ENCODE measurements at places on chromosomes 5 and 9. TPM values are rescaled to one million over a fixed set of nuclear protein-coding genes. Genes with fewer than 3 reads are reported as not detected.
A peak's percentile ranks its signal among the peaks of the same experiment; 100 is the strongest.

DNA sequence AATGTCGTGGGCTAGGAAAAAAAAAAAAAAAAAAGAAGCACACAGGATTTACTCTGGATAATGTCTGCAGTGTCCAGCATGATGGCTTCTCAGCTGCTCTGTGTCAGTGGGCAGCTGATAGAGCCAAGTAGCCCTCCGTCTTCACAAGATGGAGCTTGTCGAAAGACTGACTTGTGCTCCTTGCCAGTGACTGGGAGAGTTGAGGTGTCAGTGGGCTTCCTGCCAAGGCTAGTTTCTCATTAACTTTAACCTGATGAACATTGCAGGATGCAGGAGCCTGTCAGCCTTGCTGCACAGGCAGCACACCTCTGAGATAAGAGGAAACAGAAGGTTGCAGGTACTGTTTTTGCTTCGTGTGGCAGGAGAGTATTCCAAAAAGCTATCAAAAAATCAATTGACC lies 171.4 kb upstream of the SGCD start:
- DNase-seq, result no peak

DNA sequence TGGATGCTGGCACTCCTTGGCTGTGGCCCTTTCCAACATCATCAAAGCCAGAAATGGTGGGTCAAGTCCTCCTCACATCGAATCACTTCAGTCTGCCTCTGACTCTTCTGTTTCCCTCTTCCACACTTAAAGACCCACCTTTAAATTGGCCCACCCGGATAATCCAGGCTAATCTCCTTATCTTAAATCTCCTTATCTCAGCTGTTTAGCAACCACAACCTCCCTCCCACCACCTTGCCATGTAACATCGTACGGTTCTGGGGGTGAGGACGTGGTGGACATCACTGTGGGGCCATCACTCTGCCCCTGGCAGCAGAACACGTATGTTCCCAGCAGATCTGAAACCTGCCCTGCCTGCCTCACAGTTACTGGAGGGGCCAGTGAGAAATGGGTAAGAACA lies 11.5 kb downstream of the IGFBPL1 start:
- no peak for DNase-seq

- DNase-seq, result no peak
Measured at GRCh38 chr5:39073767-39074016, 507 bp downstream of the RICTOR start.

Gene ARSK
- total RNA-seq, result 19.0 TPM

GRCh38 chr5:133697536-133698258 lies 85.4 kb upstream of the FSTL4 start:
- DNase-seq, result no peak

DNA sequence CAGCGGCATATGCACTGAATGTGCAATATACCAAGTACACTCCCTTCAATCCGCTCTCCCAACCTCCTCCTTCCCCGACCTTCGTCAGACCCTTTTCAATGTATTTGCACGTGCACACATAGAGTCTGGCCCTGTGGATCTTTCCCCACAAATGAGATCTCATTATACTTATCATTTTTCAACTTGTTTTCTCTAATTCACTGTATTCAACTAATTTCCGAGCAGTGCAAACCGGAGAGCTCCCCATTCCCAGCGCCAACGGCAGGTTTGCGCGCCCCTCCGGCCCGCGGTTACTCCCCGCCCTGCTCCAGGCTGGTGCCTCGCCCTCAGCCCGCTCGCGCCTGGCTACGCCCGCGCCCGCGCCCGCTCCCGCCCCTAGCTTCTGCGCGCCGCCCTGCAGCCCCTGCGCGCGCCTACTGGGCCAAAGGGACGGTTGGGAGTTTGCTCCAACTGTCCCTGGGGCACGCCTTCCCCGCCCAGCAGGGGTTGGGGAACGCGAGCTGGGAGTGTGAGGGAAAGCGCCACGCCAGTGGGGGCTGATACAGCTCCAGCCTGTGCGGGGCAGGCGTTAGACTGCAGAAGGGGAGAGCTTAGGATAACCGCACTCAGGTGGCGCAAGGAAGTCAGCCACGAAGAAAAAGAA lies 3.3 kb upstream of the CDC20B start:
- no peak for DNase-seq

DNA sequence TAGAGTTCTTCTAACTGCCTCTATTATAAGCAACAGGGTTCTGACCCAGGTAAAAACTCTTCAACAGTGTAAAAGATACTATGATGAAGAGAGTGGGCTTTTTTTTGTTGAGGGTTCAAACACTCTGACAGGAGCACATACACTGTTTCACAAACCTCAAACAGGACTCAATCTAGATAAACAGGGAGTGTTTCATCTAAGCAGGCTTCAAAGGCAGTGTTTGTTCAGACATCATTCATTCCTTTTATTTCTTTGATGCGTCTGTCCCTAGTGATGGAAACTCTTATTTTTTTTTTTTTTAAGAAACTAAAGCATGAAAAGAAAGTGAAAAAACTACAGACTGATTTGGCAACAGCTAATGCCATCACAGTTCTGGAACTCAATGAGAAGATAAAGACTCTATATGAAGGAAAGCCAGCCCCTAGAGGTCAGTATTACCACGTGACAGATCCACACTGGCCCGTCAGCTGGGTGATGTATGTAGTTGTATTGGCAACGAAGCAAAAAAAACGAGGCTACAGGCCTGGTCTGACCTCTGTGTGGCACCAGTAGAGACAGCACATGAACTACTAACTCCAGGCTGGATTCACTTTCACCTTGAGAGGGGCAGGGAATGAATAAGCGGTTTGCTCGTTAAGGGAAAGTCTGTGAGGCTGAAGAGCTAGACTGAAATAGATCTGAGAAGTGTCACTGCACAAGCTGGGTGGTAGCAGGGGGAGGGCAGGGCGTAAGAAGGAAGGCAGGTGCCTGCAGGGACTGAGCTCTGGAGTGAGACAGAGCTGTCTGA lies 172.2 kb downstream of the CCDC192 start:
- DNase-seq, result peak; percentile 75

- no peak for DNase-seq
Measured at GRCh38 chr5:153404747-153405146, 85.7 kb upstream of the GRIA1 start.

- DNase-seq, result no peak
Measured at GRCh38 chr5:158789441-158789840, 310.3 kb downstream of the EBF1 start.

DNA sequence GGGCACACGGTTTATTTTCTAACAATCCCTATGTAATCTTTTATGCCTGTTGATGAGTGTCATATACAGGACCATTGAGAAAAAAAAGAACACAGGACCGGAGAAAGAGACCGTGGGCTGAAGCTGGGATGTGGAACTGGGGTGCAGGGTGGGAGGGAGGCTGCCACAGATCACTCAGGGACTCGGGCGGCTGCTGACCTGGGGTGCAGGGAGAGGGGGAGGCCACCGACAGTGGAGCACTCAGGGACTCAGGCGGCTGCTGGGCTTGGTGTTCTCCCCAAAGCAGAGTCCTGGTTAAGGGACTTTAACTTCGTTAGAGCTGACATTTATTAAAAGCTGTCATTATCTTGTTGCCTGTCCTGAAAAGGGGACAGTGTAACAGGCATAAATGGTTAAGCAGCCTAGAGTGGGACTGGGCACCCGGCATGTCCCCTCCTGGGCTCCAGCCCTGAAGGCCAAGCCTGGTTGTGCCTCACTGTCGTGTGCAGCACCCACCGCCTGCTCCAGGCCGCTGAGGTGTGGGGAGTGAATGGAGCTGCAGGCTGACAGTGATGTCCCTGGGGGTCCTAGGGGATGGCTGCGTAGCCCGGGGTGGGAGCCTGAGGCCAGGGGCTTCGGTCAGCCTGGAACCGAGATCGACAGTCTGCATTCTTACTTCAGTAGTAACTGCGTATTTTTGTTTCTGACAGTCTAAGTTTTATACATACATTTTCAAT lies 14.0 kb downstream of the NDUFS6 start:
- DNase-seq, result no peak

GRCh38 chr5:74630453-74631066 lies 10.0 kb downstream of the ENC1 start:
- DNase-seq, result peak; percentile 93

- peak; percentile 45 for DNase-seq
Measured at GRCh38 chr9:132768932-132769905, 99.0 kb downstream of the GTF3C4 start.

- DNase-seq, result peak; percentile 20
Measured at GRCh38 chr5:137078171-137078665, 420.9 kb downstream of the SPOCK1 start.

DNA sequence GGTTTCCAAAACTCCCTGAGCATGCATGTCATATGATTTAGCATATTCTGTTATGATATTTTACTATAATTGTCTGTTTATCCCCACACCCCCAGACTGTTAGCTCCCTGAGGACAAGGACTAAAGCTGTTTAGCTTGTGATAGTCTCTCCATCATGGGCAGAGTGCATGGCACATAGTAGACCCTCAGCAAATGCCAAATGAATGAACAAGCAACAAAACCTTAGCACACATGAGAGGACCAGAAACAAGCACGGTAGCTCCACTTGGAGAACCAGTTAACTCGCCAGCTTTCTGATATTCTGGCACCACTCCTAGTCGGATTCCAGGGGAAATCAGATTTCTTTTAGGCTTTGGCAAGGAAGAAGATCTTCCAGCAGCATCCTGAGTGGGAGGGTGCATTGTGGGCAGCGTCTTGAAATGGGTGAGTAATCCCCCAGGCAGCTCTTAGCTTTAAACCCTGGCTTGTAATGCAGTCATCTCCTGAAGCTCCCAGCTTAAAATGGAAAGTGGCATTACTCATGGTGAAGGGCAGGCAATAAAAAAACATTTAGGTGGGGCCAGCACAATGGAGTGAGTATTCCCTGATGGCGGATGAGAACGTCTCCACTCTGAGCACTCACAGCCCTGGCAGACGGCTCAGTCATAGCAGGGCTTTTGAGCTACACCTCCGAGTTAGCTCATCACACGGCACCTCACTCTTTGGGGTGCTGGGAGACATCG lies 41.1 kb downstream of the FGF1 start:
- DNase-seq, result peak; percentile 100

DNA sequence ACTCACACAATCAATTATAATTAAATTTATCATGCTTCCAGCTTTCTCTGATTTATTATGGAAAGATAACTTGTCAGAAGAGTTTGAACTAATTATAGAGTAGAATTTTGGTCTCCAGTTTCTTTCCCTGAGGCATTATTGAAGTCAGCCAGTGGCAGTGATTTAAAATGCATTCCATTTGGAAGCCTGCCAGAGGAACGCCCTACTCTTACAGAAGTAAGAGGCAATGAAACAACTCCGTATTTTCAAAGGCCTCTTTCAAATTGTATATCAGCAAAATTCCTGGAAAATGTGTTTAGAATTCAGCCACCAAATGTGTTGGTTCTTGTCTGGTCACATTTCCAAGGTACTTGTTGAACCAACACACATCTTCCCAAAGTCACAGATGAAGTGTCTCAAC lies 640.9 kb downstream of the SEMA5A start:
- peak; percentile 91 for DNase-seq

DNA sequence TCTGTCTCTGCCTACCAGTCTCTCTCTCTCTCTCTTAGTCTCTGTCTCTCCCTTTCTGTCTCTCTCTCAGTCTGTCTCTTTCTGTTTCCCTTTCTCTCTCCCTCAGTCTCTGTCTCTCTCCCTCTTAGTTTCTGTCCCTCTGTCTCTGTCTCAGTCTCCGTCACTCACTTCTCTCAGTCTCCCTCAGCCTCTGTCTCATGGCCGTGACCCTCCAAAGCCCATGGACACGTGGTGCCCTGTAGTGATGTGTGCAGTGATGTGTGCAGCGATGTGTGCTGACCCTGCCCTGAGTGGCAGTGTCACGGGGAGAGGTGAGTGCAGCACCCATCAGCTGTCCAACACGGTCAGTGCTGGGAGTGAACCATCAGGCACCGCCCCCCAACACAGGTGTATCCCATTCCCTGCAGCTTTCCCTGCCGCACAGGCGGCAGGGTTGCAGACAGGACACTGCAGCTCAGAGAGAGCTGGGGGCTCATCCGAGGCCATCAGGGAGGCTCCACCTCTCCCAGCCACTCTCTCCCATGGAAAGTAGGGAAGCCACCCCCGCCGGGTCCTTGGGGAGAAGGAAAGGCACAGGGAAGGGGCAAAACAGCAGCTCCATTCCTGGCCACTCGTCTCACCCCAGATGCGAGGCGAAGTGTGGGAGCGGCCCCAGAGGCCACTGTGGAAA lies 794 bp upstream of the LRRC14B start:
- DNase-seq, result no peak

Gene TMEM174
- not detected for total RNA-seq

GRCh38 chr5:125061726-125062125 lies 315.3 kb upstream of the ZNF608 start:
- DNase-seq, result no peak

Gene ZNF883
- 4.3 TPM for total RNA-seq

- no peak for DNase-seq
Measured at GRCh38 chr9:131879181-131879910, 139.5 kb upstream of the RAPGEF1 start.

DNA sequence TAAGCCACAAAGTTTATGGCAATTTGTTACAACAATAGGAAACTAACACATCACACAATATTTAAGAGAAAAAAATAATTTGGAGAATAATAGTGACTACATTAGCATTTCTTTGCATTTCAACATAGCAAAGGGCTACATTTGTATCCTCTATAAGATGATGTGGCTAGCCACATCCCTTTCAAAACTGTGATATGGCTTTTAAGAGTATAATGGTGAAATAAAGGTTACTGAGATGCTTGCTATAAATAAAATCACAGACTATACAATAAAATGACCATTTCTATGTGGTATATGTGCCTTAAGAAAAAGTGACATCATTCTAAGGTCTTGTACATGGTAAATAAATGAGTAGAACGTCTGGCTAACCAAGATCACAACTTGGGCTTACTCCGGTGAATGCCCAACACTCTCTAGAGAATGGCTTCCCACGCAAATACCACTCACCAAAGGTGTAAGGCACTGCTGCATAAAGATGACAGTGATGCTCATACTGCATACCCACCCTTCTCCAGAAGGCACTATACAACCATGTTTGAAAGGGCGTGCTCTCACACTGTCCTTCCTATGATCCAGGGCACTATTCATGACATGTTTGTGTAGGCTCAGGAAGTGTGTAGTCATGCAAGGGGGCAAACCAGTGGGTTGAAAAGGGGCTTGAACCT lies 286.5 kb downstream of the MLLT3 start:
- DNase-seq, result no peak

- peak; percentile 22 for DNase-seq
Measured at GRCh38 chr5:115068239-115069086, 101.2 kb downstream of the TRIM36 start.

GRCh38 chr9:114301798-114302565 lies 20.9 kb upstream of the ORM1 start:
- no peak for DNase-seq

Gene GFI1B
- not detected for total RNA-seq

Gene LRRC70
- 1.2 TPM for total RNA-seq

GRCh38 chr9:72665421-72665820 lies 144.0 kb downstream of the TMC1 start:
- peak; percentile 83 for DNase-seq

- DNase-seq, result no peak
Measured at GRCh38 chr9:98786750-98787510, 9.4 kb downstream of the ANKS6 start.

Gene BARHL1
- total RNA-seq, result not detected
